Activated CD4-positive, alpha-beta T cell treated with anti-CD3 and anti-CD28 coated beads, Interleukin-2, amount 10 ng/mL, durations not matched to agents 7 days and 5 days (primary cell): ENCODE measurements at places on chromosomes 7 and 10. TPM values are rescaled to one million over a fixed set of nuclear protein-coding genes. Genes with fewer than 3 reads are reported as not detected.

DNA sequence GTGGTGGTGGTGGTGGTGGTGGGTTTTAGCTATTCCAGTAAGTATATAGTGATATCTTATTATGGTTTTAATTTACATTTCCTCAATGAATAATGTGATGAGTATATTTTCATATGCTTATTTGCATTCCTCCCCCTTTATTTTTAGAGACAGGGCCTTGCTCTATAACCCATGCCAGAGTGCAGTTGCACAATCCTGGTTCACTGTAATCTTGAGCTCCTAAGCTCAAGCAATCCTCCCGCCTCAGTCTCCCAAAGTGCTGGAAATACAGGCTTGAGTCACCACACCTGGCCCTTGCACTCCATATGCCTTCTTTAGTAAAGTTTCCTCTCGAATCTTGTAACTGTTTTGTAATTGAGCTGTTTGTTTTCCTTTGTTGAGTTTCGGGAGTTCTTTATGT lies 577.7 kb upstream of the AUTS2 start:
- no peaks in the 10 kb centered on the region for H3K4me1 ChIP-seq
- DNase-seq = no peak
- H3K27ac ChIP-seq = no peak overlapping the region
- H3K4me3 ChIP-seq = no peak overlapping the region

- no peaks in the 10 kb centered on the region for H3K4me1 ChIP-seq
- H3K36me3 ChIP-seq = no peaks in the 10 kb centered on the region
- H3K27ac ChIP-seq = no peak overlapping the region
These were observed 95.3 kb downstream of the HDAC9 start for GRCh38 chr7:18590744-18591340.

The CYP26C1 gene
- total RNA-seq = 0.07 TPM

DNA sequence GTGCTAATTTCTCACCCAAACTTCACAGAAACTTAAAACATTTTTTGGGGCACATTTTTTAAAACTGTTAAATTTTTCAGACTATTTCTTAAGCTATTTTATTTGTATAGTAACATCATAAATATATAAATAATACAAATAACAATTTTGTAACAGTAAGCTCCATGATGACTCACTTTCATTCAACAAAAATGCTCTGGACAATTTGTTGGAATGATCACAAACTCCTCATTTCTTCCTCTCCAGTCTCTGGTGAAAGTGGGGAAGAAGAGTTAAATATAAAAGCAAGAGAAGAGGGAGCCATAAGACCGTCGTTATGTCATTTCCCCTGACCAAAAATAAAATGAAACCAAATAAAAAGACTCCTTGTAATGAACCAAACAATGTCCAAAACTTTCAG lies 162.4 kb downstream of the AGMO start:
- H3K4me3 ChIP-seq = no peak overlapping the region
- no peaks in the 10 kb centered on the region for H3K36me3 ChIP-seq
- H3K27ac ChIP-seq = no peak overlapping the region
- H3K4me1 ChIP-seq = no peaks in the 10 kb centered on the region

The MYL10 gene
- total RNA-seq = not detected

GRCh38 chr10:49645417-49645816 lies 31.6 kb downstream of the CHAT start:
- H3K27me3 ChIP-seq = peaks cover 3% of the 10 kb centered on the region
- H3K36me3 ChIP-seq = no peaks in the 10 kb centered on the region
- H3K4me3 ChIP-seq = no peak overlapping the region

The RBM20 gene
- total RNA-seq = not detected

The ASB10 gene
- not detected for total RNA-seq

DNA sequence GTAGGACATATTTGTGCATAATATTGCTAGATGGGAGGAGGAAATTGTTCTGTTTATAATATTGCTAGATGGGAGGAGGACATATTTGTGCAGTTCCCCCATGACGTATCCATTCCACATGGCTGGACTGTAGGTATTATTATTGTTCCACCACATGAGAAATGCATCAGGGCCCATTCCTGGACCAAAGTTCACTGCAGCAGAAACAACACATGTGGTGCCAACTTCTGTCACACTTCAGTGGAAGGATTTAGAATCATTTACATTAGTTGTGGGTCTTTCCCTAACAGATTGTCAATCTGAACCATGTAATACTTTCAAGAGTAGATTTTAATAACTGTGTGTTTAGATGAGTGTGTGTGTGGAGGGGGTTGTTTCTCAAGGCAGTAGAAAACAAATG lies 32.7 kb upstream of the MACC1 start:
- no peak for DNase-seq
- peaks cover 4% of the 10 kb centered on the region for H3K27me3 ChIP-seq

The VPS37D gene
- total RNA-seq = 0.25 TPM
